Stimulated activated CD8-positive, alpha-beta memory T cell treated with anti-CD3 and anti-CD28 coated beads, Interleukin-12 subunit alpha, Interleukin-12 subunit beta, amount 100 ng/mL, for 1 hour (primary cell): ENCODE measurements at places on chromosomes 16 and 17.

DNA sequence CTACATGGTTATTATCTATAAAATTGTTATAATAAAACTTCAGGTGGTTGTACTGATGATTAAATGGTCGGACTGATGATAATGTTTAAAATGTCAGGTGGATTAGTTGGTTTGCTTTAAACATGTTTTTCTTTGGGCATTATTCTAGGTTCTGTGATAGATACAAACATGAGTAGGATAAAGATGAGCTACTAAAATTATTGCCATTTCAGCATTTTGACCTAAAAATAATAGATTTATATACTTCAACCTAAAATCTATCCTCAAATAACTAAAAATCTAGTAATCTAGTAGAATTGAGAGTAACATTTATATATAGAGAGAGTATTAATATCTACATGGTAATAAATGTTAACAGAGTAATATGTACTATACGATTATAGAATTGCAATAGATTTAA is 241.7 kb upstream of the CDH8 start:
- no peak for DNase-seq

- peak; percentile 82 for DNase-seq
Observed at GRCh38 chr16:69565671-69566239, at the start of gene NFAT5. Gene NFAT5 (plus strand): TSS chr16:69565966. CDS start chr16:69566302, 336 bp downstream.

- DNase-seq = no peak
Observed at GRCh38 chr17:82365606-82366295, 5.8 kb upstream of the UTS2R start.

- no peak for DNase-seq
Observed at GRCh38 chr16:29843931-29844330, 19.1 kb downstream of the CDIPT start.

- DNase-seq = no peak
Observed at GRCh38 chr17:21268596-21269188, 15.5 kb upstream of the NATD1 start.

- DNase-seq = peak; percentile 40
Observed at GRCh38 chr17:36188891-36189306, 7.7 kb downstream of the CCL3L1 start.

- DNase-seq = no peak
Observed at GRCh38 chr17:57255182-57255775, 1.0 kb upstream of the MSI2 start.

DNA sequence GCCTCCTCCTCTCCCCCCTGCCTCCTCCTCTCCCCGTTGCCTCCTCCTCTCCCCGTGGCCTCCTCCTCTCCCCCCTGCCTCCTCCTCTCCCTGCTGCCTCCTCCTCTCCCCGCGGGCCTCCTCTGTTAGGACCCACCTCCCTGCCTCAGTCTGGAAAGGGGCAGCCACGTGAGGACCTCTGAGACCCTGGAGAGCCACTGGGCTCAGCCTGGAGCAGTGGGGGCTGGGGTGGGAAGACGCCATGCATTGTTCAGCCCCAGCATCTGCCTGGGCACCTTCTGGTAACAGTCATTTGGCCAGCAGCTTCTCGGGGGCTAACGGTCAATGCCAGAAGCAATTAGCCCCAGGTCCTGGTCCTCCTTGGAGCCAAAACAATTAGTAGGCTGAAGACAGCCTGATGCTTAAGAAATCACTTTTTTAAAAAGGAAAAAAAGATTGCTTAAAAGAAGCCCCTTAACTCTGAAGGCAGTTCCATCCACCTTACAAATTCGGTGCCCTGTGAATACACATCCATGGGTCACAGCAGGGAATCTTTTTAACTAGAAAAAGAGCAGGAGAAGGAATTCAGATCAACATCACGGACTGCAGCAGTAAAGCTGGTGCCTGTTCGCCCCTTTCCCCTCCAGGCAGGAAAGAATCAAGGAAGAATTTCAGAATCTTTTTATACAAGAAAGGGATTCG is 29.8 kb downstream of the NXN start:
- no peak for DNase-seq

GRCh38 chr17:798246-798645 is 16.1 kb downstream of the MRM3 start:
- no peak for DNase-seq
